T-helper 17 cell (primary cell): ENCODE measurements at places on chromosomes 5 and 9. TPM values are rescaled to one million over a fixed set of nuclear protein-coding genes. Genes with fewer than 3 reads are reported as not detected.
A peak's percentile ranks its signal among the peaks of the same experiment; 100 is the strongest.

GPR150 gene
- 2.5 TPM for total RNA-seq

GRCh38 chr9:91099436-91099835, 262.3 kb downstream of the AUH start:
- no peak for DNase-seq

ANXA2R gene
- 33.0 TPM for total RNA-seq

GRCh38 chr5:3694819-3695218, 99.2 kb downstream of the IRX1 start:
- no peak for DNase-seq

DNA sequence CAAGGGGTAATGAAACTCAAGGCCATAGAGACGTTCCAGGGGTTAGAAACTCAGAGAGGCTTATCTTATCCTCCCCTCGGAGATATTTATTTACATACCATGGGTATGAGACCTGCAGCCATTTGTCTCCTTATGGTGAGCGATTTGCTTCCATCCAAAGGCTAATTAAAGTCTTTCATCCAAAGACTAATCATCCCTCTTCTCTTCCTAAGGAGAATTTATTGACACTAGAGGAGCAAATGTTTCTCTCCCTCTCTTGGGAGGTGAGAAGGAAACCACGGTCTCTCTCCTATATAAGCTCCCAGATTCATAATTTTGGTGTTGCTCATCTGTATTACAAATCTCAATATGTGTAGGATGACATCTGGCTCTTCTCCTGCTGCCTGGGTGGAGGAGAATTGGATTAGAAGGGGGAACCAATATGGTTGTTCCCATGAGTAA, 31.0 kb upstream of the RPS23 start:
- DNase-seq, result no peak

GRCh38 chr5:67203701-67204074, 7.1 kb upstream of the CD180 start:
- no peak for DNase-seq

DNA sequence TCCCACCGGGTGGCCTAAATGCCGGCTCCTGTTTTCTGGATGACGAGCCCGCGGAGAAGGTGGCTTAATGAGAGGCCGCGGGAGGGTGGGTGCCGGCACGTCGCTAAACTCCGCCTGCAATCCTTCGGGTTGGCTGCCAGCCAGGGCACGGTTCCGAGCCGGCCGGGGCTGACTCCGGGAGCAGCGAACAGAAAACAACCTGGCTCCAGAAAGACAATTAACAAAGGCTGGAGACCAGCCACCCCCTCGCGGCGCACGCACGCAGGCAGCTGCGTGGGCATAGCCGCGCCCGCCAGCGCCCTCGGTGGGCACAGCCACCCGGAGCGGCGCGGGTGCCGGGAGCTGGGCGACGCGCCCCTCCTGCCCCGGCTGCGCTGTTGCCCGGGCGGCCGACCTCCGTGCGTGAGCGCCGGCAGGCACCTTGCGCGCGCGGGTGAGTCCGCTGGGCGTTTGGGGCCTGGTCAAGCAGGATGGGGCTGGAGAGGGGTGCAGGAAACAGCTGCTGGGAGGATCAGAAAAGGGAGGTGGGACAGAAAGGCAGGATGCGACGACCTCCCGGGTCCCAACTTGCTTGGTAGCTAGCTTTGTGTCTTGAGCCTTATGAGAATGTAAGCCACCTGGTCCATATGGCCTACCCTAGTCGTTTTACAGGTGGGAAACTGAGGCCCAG, at the start of gene ARHGEF37:
Gene ARHGEF37, plus strand, starts transcription at position 307 of the 670 bp plus-strand sequence. CDS start 16,272 bp downstream, outside the sequence.
- DNase-seq, result peak; percentile 11

GRCh38 chr9:132538071-132538470, 44.3 kb upstream of the BARHL1 start:
- no peak for DNase-seq

DNA sequence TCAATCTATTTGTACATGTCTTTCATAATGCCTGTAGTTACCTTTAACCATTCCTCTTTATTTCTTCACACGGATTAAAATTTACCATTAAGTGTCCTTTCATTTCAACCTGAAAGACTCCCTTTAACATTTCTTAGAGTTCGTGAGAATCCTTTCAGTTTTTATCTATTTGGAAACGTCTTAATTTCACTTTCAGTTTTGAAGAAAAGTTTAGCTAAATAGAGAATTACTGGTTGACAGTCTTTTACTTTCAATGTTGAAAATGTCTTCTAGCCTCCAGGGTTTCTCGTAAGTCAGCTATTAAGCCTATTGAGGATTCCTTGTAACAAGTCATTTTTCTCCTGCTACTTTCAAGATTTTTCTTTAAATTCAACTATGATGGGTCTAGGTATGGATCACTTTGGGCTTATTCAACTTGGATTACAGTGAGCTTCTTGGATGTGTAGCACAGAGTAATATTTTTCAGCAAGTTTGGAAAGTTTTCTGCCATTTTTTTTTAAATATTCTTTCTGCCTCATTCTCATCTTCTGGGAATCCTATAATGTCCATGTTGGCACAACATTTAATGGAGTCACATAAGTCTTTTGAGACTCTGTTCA, 48.5 kb downstream of the RFX3 start:
- DNase-seq, result no peak

TAF1L gene
- not detected for total RNA-seq
